Natural killer cell (primary cell): ENCODE measurements at places on chromosomes 2 and 18. TPM values are rescaled to one million over a fixed set of nuclear protein-coding genes. Genes with fewer than 3 reads are reported as not detected.

Gene DNAJC5G
- total RNA-seq, result not detected

GRCh38 chr2:219175928-219176817 is 552 bp downstream of the CNPPD1 start:
- H3K27ac ChIP-seq, result peak overlapping the region; percentile 98
- peak overlapping the region; percentile 52 for H3K4me3 ChIP-seq
- H3K27me3 ChIP-seq, result no peaks in the 10 kb centered on the region
- H3K36me3 ChIP-seq, result peaks cover 52% of the 10 kb centered on the region
- no peak for DNase-seq
- H3K4me1 ChIP-seq, result peaks cover 43% of the 10 kb centered on the region

- H3K27me3 ChIP-seq, result no peaks in the 10 kb centered on the region
- no peak overlapping the region for H3K27ac ChIP-seq
- H3K4me1 ChIP-seq, result peaks cover 6% of the 10 kb centered on the region
These were observed 210.3 kb upstream of the RBMS1 start for GRCh38 chr2:160703648-160704585.

DNA sequence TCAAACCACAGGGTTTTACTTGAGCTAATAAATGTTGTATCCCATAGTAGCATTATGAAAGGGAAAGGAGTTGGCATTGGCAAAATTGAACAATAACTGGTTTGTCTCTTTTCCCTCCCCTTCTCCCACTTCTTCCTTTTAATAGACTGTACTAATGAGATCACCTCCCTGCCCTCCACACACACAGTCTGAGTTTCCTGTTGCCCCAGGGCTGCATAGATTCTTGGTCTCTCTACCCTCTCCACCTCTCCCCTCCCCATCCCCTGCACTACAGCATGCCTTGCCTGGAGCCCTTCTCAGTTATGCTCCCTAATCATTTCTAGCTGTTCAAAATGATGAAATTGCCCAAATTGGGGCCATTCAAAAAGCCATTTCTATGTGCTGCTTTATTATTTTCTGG is 37.2 kb upstream of the NEMP2 start:
- DNase-seq, result no peak
- no peak overlapping the region for H3K4me3 ChIP-seq
- H3K4me1 ChIP-seq, result peaks cover 17% of the 10 kb centered on the region
- no peaks in the 10 kb centered on the region for H3K36me3 ChIP-seq

DNA sequence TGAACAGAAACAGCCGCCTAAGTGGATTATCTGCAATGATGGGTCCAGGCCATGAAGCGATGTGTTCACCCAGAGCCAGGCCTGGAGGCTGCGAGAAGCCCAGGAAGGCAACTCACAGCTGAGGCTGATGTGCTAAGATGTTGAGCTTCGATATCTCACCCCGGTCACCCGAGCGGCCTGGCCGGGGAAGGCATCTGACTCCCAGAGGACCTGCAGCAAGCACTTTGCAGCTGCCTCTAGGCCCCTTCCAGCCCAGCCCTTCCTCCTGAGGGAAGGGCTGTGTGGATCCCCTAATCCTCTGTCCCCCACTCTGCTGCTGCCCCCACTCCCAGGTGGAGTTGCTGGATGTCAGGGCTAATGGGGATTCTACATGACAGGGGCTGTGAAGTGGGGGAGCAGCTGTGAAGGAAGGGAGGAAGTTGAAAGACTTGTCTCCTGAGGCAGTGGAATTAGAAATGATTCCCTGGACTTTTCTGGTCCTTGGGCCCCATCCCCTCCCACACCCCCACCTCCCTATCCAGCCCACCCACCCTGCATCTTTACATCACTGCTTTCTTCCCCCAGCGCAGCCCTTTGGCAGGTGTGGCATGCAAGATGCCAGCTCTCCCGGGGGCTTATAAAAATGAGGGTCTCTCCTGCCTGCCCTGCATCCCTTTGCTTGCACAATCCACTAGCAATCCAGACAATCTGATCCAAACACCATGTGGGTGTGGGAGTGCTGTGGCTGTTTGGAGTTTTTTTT is 4.3 kb downstream of the ATP6V1B1 start:
- no peak overlapping the region for H3K27ac ChIP-seq
- H3K4me1 ChIP-seq, result no peaks in the 10 kb centered on the region

GRCh38 chr2:60213865-60214625 is 339.4 kb downstream of the BCL11A start:
- H3K4me1 ChIP-seq, result no peaks in the 10 kb centered on the region
- DNase-seq, result no peak
- no peaks in the 10 kb centered on the region for H3K27me3 ChIP-seq
- H3K36me3 ChIP-seq, result no peaks in the 10 kb centered on the region
- no peak overlapping the region for H3K27ac ChIP-seq

DNA sequence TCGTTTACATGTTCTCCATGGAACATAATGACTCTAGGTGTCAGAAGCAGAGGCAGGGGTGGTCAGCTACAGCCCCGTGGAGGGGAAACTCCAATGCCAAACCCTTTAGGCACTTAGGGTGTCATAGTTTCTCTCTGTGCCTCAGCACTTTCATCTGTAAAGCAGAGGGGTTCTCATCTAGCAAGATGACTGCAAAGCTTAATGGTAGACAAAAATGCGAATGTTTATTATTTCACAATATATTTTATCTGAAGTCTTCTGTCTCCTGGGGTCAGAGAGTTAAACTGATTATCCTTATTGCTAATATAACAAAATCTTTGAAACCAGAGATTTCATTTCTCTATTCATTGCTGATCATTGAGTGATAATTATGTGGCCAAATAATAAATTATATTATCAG is 522.5 kb downstream of the TSN start:
- no peak for DNase-seq
- H3K4me1 ChIP-seq, result no peaks in the 10 kb centered on the region
- H3K36me3 ChIP-seq, result no peaks in the 10 kb centered on the region

Gene LIPG
- not detected for total RNA-seq

Gene DNAJC27
- 19.7 TPM for total RNA-seq

Gene TBR1
- total RNA-seq, result not detected

DNA sequence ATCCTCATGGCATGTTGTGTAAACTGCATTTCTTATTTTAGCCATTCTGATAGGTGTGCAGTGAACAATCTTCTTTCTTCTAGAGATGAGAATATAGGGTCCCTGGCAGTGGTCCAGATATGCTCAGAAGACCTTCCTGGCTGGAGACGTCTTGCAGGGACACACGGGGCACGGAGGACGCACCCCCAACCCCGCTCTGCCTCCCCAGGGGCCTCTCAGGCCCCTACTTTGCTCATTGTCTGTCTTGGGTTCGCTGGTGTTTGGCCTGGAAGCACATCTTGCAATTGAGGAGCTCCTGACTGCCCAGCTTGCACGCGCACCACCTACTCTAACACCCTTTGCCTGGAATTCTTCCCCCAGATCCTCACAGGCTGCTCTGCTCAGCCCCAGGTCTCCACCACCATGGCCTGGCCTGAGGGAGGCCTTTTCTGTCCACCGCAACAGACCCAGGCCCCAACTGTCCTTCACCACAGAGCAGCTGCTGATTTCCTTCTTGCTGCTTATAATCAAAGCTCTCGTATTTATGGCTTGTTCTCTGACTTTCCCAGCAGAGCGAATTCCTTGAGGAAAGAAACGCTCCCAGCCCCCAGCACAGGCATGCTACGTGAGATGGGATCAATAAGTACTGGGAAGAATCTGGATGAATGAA is 295.9 kb upstream of the HDAC4 start:
- no peak overlapping the region for H3K4me3 ChIP-seq
- DNase-seq, result no peak
- no peaks in the 10 kb centered on the region for H3K27me3 ChIP-seq
- H3K36me3 ChIP-seq, result no peaks in the 10 kb centered on the region

DNA sequence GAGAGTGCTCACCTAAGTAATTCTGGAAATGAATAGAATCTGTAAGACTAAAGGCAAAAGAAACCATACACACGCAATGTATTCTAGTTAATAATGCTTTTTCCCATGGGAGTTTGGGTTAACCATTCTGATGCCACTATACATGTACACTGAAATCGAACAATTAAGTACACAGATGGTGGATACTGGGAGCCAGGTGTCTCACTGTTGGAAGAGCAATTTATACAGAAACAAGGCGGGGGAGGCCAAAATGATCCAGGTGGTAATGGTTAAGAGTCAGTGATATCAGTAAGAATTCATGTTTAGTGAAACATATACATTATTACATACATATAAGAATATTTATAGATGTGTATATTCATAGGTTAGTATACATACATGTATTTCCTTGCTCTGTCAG is 67.2 kb downstream of the TMEM131 start:
- no peak overlapping the region for H3K4me3 ChIP-seq
- H3K36me3 ChIP-seq, result peaks cover 9% of the 10 kb centered on the region
- H3K27ac ChIP-seq, result no peak overlapping the region

Gene SCN9A
- 0.28 TPM for total RNA-seq

Gene B3GNT2
- 51.9 TPM for total RNA-seq

GRCh38 chr2:55986001-55986400 is 62.4 kb upstream of the EFEMP1 start:
- no peak for DNase-seq
- H3K4me3 ChIP-seq, result no peak overlapping the region
- H3K4me1 ChIP-seq, result no peaks in the 10 kb centered on the region
- H3K27ac ChIP-seq, result no peak overlapping the region
- no peaks in the 10 kb centered on the region for H3K27me3 ChIP-seq

Gene SPATA3
- not detected for total RNA-seq

DNA sequence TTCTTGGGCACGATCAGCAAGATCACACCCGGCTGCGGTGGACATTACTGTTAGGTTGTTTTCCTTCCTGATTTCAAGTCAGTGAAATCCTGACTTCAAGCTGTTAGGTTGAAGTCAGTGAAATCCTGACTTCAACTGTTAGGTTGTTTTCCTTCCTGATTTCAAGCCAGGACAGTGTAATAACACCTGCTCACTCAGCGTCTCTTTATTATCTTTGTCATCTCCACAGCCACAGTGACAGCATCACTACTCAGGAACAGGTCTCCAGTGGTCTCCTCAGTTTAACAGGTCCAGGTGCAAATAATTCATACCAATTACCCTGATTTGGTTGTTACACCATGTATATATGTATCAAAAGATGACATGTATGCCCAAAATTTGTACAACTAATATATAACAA is 208.1 kb upstream of the REG3G start:
- H3K27ac ChIP-seq, result no peak overlapping the region
- H3K27me3 ChIP-seq, result no peaks in the 10 kb centered on the region
- H3K36me3 ChIP-seq, result no peaks in the 10 kb centered on the region
- no peak for DNase-seq
- no peak overlapping the region for H3K4me3 ChIP-seq
- H3K4me1 ChIP-seq, result no peaks in the 10 kb centered on the region

DNA sequence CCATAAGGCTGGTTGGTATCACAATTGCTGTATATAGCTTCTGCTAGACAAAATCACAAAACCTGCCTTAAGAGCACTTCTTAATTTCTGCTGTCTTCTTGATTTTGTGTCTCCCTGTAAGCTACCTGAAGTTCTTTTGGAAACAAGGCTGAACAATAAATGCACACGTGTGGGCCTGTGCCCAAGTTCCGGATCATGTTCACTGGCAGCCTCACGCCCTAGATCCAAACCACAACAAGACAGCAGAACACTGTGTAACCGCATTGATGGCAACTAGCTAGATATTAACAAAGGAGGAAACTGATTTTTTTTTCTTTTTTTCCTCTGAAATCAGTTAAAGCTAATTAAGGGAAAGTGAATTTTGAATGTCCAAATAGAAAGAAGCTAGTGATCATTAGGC is 81.5 kb upstream of the LYPD6B start:
- H3K4me1 ChIP-seq, result no peaks in the 10 kb centered on the region
- no peak overlapping the region for H3K27ac ChIP-seq
- H3K27me3 ChIP-seq, result no peaks in the 10 kb centered on the region
- no peaks in the 10 kb centered on the region for H3K36me3 ChIP-seq

GRCh38 chr2:26615336-26615859 is 25.8 kb downstream of the CIB4 start:
- peaks cover 10% of the 10 kb centered on the region for H3K4me1 ChIP-seq
- H3K36me3 ChIP-seq, result no peaks in the 10 kb centered on the region
- H3K27me3 ChIP-seq, result no peaks in the 10 kb centered on the region
- no peak for DNase-seq

Gene ANTXR1
- not detected for total RNA-seq

DNA sequence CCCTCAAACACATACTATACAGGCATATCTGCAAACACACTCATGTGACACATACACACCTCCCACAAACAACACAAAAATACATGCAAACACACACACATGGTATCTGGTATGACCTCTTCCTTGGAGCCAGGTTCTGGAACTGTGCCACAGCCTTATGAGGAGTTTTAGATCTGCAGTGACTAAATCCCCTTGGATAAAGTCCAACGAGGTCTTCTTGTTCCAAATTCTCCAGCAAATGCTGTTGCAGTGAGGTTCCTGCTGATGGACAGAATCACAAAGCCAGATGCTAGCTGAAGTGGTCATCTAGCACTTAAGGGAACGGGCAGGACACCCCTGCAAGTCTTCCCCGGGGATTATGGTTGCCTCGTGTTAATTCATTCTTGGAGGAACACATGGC is 54.5 kb upstream of the DAPL1 start:
- H3K27ac ChIP-seq, result no peak overlapping the region
- DNase-seq, result no peak

- no peaks in the 10 kb centered on the region for H3K36me3 ChIP-seq
- no peaks in the 10 kb centered on the region for H3K27me3 ChIP-seq
- H3K4me1 ChIP-seq, result no peaks in the 10 kb centered on the region
- no peak for DNase-seq
- H3K4me3 ChIP-seq, result no peak overlapping the region
These were observed 51.0 kb upstream of the ROCK2 start for GRCh38 chr2:11395389-11395788.

Gene ALPP
- total RNA-seq, result not detected

DNA sequence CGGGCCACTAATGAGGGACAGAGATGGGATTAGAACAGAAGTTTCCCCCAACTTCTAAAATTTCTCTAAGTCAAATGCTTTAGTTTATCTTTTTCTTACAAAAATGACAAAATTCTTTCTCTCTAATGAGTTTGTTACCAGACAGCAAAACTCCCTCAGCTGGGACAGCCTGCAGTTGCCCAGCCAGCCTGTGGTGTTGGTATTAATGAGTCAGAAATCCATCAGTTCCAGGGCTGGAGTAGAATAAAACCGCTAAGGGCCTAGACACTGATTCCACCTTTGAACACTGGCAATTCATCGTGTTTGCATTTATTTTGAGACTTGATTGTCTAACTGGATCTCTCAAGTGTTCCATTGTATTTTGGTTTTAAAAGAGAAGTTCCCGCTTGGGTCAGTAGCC is 38.3 kb upstream of the SMAD2 start:
- no peaks in the 10 kb centered on the region for H3K4me1 ChIP-seq
- DNase-seq, result no peak
- H3K4me3 ChIP-seq, result no peak overlapping the region
- no peaks in the 10 kb centered on the region for H3K27me3 ChIP-seq

Gene COL4A4
- total RNA-seq, result 0.88 TPM

Gene LIMS4
- total RNA-seq, result 0.48 TPM

Gene GPAT2
- total RNA-seq, result 6.0 TPM

GRCh38 chr2:43274055-43274454 is 47.6 kb upstream of the ZFP36L2 start:
- DNase-seq, result no peak
- H3K4me1 ChIP-seq, result no peaks in the 10 kb centered on the region
- peaks cover 8% of the 10 kb centered on the region for H3K36me3 ChIP-seq
- H3K4me3 ChIP-seq, result no peak overlapping the region
- no peak overlapping the region for H3K27ac ChIP-seq
